Motor neuron (in vitro differentiated cells): ENCODE measurements at places on chromosomes 6 and 20.

DNA sequence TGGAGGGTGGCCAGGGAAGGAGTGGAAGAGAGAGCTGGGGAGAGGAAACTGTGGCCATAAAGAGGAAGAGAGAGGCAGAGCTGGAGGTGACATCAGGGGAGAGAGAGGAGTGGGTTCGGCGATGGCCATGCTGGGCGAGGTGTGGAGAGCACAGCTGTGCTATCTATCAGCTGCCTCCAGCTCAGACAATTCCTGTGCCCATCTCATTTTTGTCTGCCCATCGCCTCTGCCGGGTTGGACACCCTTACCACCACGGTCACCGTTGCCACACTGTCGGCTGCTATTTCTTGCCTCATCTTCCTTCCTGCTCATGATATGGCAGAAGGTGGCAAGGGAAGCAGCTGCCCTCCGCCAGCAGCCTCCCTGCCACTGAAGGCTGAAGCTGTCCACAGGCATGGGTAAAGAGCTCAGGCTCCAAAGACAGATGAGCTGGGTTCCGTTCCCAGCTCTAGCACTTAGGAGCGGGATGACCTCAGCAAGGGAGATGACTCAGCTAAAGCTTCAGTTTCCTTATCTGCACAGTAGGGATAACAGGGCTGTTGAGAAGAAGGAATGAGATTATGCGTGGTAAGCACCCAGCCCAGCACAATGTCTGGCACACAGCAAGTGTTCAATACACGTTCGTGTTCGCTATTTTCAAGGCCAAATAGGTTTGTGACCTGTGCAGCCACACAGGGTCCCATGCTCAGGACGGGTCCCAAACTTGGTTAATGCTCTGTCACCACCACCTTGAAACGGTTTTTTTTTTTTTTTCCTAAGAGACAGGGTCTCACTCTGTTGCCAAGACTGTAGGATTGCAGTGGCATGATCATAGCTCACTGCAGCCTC lies 21.9 kb upstream of the TAF8 start:
- ATAC-seq: peak; percentile 63

DNA sequence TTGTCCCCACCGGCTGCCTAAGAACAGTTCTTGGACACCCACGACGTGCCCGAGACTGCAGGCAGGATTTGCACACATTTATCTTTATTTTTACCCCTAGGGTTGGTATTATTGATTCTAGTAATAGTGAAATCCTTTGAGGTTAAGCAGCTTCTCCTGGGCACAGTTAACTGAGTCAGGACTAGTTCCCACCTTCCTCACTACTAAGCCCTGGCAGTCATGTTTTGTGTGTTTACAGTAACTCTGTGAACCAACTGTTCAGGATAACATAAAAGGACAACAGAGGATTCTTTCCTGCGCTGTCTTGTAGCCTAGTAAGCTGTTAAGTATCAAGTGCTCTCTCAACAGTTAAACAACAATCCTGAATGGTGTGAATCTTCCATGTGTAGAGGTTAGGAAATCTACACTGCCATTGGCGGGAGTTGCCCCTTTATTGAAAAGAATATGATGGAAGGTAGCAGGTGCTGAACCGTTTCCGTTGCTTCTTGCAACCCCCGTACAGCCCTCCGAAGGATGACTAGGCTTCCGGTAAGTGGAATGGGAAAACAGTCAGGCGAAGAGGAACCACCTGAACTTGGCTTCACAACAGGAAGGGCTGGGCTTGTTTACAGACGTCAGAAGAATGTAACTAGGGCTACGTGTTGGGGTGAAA lies 979 bp upstream of the SOD2 start:
- ATAC-seq: no peak

- ATAC-seq: no peak
Observed at GRCh38 chr6:38867726-38868125, 152.6 kb downstream of the DNAH8 start.

- no peak for ATAC-seq
Observed at GRCh38 chr6:20058121-20058905, 154.0 kb downstream of the MBOAT1 start.

DNA sequence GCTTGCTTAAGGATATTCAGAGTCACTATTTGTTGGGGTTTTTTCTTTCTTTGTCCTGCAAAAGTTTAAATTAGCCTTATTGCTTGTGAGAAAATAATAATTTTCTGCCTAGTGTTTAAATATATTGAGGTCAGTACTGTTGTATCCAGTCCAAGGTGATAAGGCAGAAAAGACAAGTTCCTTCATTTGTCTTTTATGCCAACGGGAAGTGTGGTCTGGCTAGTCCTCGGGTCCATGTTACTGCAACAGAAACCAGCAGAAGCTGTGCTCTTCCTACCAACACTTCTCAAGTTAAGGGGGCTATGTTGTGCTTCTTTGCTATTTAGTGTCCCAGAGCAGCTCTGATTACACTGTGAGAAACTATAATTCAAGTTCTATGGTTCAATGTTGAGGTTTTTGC lies 301.1 kb downstream of the TBC1D7 start:
- ATAC-seq: no peak

- ATAC-seq: no peak
Observed at GRCh38 chr6:34544776-34545471, 11.2 kb downstream of the SPDEF start.

DNA sequence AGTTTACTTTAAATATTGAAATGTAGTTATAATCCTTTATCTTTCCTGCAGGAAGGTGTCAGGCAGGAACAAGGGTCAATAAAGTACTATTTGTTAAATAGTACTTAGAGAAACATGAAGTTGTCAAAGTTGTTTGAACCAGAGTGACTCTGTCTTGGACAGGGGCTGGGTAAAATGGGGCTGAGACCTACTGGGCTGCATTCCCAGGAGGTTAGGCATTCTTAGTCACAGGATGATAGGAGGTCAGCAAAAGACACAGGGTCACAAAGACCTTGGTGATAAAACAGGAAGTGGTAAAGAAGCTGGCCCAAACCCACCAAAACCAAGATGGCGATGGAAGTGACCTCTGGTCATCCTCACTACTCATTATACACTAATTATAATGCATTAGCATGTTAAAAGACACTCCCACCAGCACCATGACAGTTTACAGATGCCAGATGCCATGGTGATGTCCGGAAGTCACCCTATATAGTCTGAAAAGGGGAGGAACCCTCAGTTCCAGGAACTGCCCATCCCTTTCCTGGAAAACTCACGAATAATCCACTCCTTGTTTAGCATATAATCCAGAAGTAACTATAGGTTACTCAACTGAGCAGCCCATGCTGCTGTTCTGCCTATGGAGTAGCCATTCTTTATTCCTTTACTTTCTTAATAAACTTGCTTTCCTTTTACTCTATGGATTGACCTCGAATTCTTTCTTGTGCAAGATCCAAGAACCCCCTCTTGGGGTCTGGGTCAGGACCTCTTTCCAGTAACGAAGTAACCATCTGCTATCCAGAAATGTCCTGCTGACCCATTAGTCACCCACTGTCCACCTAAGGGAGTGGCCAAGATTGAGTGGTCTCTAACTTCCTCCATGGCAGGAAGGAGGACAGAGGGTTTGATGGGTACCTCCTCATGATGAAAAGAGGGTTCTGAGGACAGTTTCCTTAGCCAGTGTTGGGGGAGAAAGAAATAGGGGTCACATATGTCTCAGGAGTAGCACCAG lies 19.6 kb downstream of the SLC22A2 start:
- ATAC-seq: no peak

- ATAC-seq: no peak
Observed at GRCh38 chr6:147251072-147251471, 46.9 kb downstream of the STXBP5 start.

DNA sequence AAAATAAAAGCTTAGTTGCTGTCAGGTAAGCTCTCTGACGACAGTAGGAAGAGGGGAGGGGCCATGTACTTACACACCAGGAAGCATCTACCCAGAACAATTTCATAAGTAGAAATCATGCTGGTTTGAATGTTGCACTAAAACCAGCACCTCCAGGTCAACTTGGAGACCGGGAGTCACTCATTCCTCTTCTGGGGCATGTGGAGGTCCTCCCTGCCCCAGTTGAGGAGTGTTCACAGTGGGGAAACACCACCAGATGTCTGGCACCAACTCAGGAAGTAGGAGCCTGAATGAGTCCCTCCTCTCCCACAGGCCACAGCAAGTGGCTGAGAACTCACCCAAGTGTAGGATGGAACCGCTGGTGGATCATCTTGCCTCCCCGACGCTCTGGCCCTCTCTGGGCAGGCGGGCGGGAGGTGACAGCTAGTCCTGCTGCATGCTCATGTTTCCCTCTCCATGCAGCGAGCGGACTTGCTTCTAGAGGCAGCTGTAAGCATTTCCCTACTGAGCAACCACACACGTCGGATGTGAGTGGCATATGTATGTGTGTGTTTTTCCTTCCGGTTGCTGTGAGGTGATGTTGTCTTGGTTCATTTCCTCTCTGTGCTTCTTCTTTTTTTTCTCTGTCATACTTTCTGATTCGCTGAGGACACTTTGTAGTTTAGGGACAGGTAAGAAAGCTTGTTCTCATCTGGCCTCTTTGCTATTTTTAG lies 149.5 kb upstream of the NEDD9 start:
- no peak for ATAC-seq

DNA sequence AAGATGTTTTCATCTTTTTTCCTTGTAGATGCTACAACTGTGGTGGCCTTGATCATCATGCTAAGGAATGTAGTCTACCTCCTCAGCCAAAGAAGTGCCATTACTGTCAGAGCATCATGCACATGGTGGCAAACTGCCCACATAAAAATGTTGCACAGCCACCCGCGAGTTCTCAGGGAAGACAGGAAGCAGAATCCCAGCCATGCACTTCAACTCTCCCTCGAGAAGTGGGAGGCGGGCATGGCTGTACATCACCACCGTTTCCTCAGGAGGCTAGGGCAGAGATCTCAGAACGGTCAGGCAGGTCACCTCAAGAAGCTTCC lies 101.5 kb downstream of the POPDC3 start:
- no peak for ATAC-seq

DNA sequence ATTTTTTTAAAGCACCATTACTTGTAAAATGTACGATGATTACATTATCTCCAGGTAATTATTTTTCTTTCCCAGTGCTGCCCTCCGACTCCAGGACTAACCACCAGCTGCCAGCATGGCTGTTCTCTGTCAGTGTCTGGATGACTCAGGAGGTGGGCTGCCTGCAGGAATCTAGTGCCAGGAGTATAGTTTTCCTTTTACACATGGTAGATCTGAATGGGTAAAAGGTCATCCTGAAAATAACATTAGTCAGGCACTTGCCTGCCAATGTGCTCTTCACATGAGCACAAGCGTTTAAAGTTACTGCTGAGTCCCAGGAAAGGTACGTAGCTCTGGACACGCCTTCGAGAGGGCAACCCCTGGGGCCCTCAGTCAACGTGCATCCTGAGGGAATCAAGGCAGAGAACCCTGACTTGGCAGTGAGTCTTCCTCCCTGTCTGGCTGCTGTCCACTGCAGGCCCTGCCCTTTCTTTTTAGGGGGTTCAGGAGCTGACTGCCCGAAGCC lies 2.4 kb downstream of the DYNLT1 start:
- ATAC-seq: no peak

GRCh38 chr6:83160167-83160566 lies 32.9 kb downstream of the PGM3 start:
- no peak for ATAC-seq

DNA sequence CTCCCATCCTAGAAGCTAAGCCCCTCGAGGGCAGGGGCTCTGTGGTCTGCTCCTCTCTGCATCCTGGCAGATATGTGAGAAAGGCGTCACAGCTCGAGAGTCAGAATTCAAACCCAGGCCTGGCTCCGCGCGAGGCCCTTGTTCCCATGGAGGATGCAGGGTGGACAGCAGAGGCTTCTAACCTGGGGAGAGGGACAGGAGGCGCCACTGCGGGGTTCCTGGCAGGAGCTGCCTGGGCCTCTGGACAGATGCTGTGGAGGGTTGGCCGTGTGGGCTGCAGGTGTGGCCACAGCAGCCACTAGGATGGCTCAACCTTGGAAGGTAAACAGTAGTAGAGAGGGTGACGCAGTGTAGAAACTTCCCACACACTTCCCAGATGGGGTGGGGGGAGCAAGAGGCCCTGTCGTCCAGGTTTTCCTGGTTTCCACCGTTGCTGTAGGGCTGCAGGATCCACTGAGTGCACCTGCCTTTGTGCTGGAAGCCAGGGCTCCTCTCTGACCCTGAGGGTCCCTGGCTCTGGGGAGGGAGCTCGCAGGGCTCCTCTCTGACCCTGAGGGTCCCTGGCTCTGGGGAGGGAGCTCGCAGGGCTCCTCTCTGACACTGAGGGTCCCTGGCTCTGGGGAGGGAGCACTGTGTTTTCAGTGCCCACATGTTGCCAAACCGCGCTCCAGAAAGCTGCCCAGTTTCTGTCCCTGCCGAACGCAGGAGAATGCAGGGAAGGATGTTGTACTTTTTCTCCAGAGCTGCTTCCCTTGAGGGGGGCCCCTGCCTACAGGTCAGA lies 14.2 kb downstream of the RBM38 start:
- no peak for ATAC-seq

DNA sequence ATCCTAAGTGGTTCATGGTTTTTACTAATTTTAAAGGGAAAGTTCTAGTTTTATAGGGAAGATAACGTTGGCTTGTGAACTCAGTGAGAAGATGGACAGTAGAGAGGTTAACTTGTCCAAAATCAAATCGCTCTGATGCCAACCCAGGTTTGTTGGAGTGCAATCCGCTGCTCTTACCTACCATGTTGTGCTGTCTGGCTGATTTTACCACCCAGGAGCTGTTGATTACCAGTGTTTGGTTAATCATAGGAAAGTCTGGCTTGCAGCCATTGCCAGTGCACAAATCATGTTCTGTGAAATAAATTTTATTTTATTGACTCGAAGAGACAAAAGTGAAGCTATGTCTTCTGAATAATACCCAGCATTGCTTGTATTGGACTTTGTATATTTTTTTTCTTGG lies 92.4 kb downstream of the PLCB4 start:
- no peak for ATAC-seq
